ENCODE measurements at places on chromosomes 6 and 20. TPM values are rescaled to one million over a fixed set of nuclear protein-coding genes. Genes with fewer than 3 reads are reported as not detected.
A peak's percentile ranks its signal among the peaks of the same experiment; 100 is the strongest.

PRSS16 gene
- 16.2 TPM for total RNA-seq

PRPF6 gene
- total RNA-seq, result 65.9 TPM

BCAS4 gene
- total RNA-seq, result 15.2 TPM

HIVEP2 gene
- 16.9 TPM for total RNA-seq

- no peak for DNase-seq
- H3K4me1 ChIP-seq, result peaks cover 18% of the 10 kb centered on the region
- H3K4me3 ChIP-seq, result no peak overlapping the region
- peaks cover 5% of the 10 kb centered on the region for H3K36me3 ChIP-seq
These were observed 22.1 kb downstream of the MAP3K4 start for GRCh38 chr6:161013695-161014094.

DNA sequence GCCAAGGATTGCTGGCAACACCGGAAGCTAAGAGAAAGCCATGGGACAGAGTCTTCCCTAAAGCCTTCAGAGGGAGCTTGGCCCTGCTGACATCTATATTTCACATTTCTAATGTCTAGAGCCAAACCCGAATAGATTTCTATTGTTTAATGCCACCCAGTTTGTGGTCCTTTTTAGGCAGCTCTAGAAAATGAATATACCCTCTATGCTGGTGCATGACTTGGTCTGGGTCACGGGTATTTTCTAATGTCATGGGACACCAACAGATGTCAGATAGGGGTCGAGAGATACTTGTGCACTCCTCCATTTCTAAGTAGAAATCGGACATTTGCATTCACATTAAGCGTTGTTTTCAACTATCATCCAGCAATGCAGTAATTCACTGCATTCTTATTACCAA, 37.0 kb upstream of the SOX4 start:
- no peak for DNase-seq
- no peaks in the 10 kb centered on the region for H3K36me3 ChIP-seq
- no peaks in the 10 kb centered on the region for H3K4me1 ChIP-seq
- no peak overlapping the region for H3K27ac ChIP-seq

DNA sequence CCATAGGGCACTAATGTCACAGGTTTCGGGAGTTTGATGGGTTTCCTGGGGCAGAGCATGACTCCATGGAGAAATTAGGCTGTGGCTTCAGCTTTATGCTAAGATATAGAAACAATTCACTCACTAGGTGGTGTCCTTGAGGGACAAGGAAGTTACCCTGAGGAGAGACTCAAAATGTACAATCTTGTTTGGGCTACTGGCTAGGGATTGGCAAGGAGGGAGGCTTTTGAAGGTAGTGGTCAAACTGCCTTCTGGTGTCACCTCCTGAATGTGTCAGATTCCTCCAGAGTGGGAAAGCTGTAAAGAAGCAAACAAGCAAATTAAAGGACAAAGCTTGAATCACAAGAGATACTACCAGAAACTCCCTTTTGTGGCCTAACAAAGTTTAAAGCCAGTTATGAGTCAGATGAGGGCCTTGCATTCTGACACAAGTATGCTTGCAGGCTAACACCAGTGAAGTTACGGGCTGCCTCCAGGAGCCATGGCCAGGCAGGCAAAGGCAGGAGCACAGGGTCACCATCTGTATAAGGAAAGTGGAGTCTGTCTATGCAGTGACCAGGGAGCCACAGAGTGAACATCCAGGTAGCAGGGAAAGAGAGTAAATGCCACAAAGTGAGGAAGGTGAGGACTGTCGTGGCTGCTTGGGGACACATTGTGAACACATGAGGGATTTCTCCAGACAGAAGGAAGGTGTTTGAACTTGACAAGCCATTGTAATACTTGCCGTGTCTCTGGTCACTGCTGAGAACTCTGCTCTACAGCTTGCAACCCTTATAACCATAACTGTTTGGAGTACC, 107.7 kb upstream of the DTNBP1 start:
- no peaks in the 10 kb centered on the region for H3K36me3 ChIP-seq
- peaks cover 14% of the 10 kb centered on the region for H3K4me1 ChIP-seq
- H3K27ac ChIP-seq, result no peak overlapping the region
- H3K4me3 ChIP-seq, result no peak overlapping the region
- H3K27me3 ChIP-seq, result no peaks in the 10 kb centered on the region

- H3K36me3 ChIP-seq, result peaks cover 20% of the 10 kb centered on the region
- DNase-seq, result no peak
- no peaks in the 10 kb centered on the region for H3K27me3 ChIP-seq
- H3K4me3 ChIP-seq, result no peak overlapping the region
- H3K27ac ChIP-seq, result no peak overlapping the region
- H3K4me1 ChIP-seq, result no peaks in the 10 kb centered on the region
These were observed 16.2 kb downstream of the ARFGEF2 start for GRCh38 chr20:48937674-48938073.

GRCh38 chr6:50353603-50354002, 303.9 kb upstream of the DEFB112 start:
- no peaks in the 10 kb centered on the region for H3K27me3 ChIP-seq
- no peak overlapping the region for H3K4me3 ChIP-seq
- DNase-seq, result no peak
- H3K36me3 ChIP-seq, result no peaks in the 10 kb centered on the region

DNA sequence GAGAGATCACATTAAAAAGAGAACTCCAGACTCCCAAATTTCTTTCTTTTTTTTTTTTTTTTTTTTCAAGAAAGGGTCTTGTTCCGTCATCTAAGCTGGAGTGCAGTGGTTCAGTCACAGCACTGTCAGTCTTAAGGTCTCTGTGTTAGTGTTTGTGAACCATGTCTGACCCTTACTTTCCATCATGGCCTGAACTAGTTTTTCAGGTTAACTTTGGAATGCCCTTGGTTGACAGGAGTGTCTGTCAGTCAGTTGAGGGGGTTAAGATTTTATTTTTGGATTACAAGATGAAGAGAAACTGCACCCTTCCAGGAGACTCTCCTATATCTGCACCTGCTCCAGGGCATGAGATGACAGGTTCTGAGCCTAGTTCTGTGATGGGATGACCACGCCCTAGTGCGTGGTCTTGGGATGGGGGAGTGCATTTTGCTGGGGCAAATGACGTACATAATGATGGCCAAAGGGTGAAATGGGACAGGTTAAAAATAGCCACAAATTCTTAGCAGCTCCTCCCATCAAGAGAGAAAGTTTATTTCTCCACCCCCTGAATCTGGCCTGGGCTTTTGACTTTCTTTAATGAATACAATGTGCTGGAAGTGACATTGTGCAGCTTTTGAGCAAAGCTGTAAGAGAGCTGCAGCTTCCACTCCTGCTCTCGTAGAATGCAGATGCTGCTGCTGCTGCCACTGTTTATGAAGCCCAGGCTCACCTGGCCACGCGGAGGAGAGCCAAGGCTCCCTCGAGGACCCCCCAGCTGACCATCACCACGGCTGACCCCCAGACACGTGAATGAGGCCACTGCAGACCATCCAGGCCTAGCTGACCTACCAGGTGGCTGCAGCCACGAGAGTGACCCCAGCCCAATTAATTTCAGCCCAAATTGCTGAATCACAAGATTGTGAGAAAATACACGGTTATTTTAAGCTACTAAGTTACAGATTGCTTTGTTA, 29.7 kb upstream of the FAM50B start:
- H3K4me1 ChIP-seq, result peaks cover 39% of the 10 kb centered on the region
- no peaks in the 10 kb centered on the region for H3K36me3 ChIP-seq
- H3K27ac ChIP-seq, result peak overlapping the region; percentile 88
- H3K4me3 ChIP-seq, result no peak overlapping the region
- H3K27me3 ChIP-seq, result no peaks in the 10 kb centered on the region
- DNase-seq, result no peak
